AG09309 (cell line): ENCODE measurements at places on chromosomes 6 and 20.
A peak's percentile ranks its signal among the peaks of the same experiment; 100 is the strongest.

- DNase-seq, result no peak
These were observed at the start of gene BEND3 for GRCh38 chr6:107114926-107115694. Gene BEND3 (minus strand): TSS chr6:107115515. CDS start chr6:107099285, 16,230 bp downstream.

DNA sequence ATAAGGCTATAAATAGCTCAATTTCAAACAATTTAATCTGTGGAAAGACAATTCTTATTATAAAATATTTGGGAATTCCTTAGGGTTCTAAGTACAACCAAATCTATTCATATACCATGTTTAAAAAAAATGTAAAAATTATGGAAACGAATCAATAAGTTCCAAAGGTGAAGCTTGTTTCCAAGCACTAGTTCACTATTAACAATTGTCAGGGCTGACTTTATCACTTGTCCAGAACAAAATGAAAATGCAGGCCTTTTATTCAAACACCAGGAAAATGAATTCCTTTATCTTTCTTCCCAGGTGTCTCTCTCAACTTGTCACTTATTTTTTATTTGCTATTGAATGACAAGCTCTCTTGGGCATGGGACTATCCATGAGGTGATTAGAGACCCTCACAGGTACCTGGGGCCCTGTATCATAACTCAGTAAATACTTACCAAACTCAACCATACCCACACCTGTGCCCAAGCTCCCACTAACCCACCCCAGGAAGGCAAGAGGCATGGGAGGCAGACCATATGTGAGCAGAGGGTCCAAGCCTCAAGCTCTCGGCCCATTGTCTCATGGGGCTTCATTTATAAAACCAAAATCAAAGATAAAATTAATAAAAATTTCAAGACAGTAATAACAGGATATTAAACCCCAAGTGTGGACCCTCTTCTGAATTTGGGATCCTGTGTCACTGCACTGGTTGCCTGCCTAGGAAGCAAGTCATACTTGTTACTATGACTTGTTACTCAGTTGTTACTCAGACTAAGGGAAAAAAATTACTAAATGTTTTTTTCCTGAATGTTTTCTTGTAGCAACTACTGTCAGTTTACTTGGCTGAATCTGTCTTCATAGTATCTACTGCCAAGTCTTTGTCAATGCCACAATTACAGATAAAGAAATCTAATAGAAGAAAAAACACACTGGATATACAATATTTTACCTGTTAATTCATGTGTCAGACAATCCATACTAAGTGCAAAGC lies 54.7 kb downstream of the PTPRK start:
- no peak for DNase-seq

DNA sequence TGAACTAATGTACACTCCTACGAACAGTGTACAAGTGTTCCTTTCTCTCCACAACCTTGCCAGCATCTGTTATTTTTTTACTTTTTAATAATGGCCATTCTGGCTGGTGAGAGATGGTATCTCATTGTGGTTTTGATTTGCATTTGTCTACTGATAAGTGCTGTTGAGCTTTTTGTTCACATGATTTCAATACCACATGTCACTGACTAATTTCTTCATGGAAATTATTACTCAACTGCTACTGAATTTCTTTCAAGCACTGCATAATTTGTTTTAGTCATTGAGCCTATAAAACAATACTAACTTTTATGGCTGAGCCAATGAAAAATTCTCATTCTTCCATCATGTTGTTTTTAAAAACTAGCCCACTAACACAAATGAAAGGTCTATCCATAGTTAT lies 115.4 kb downstream of the FRK start:
- no peak for DNase-seq

DNA sequence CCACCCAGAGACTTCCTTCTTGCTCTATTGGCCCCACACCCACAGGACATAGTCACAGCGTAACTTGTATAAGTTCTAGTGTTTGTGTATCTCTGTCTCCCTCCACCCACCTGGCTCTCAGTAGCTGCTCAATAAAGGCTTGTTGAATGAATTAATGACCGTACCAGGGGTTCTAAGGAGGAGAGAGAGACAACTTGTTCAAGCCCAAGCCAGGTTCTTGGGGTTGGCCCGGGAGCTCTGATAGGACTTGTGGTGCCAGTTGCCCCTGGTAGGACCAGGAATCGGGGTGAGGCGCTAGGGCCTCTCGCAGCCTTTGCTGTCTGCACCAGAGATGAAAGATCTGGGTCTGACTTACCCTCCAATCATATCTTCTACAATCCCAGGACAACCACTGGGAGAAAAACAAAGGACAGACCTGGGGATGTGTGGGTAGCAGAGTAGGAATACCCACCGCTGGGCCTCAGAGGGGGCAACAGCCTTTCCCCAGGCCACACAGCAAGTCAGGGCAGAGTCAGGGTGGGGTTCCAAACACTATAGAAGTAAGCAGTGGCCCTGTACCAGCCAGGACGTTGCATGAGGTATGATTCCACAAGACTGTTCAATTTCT lies 5.3 kb upstream of the TGM2 start:
- DNase-seq, result no peak

DNA sequence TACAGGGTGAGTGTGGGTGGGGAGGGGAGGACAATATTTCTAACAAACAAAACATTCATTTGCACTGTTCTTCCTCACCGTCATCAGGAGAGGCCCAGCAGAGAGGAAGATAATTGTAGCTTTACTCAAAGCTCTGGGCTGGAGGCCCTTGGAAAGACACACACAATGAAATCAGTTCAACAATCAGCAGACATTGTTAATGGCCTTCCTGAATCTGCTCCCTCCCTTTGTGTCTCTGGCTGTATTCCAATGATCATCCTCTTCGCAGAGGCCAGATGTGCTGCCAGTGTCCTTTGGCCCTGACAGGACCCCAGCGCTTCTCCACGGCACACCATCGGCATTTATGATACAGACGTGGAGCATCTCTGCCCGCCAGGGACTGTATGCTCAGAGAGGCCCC lies 44.6 kb upstream of the LRFN2 start:
- no peak for DNase-seq

DNA sequence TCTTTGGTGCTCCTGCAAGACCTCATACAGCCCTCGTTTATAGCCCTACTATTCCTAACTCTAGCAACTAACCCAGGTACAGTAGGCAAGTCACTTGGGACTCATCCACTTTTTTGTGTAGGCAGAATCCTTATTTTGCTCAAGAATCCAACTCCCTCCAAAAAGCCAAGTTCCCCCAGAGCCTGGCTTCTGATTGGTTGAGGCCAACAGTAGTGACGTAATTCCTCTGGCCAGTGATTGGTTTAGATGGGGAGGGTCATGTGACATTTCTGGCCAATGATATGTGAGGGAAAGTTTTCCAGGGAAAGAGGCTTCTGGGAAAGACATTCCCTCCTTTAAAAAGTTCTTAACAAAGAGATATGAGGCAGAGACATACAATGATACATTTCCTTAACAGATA lies 32.1 kb downstream of the KIAA1755 start:
- no peak for DNase-seq

- no peak for DNase-seq
These were observed 130.8 kb downstream of the SAMD5 start for GRCh38 chr6:147639279-147639678.

- DNase-seq, result no peak
These were observed 13.9 kb upstream of the IPCEF1 start for GRCh38 chr6:154370545-154370944.

GRCh38 chr20:57234556-57235251 lies 31.7 kb downstream of the BMP7 start:
- DNase-seq, result no peak

GRCh38 chr6:115276881-115277565 lies 783.7 kb downstream of the FRK start:
- no peak for DNase-seq

- no peak for DNase-seq
These were observed 95.9 kb upstream of the JAG1 start for GRCh38 chr20:10769700-10770099.

DNA sequence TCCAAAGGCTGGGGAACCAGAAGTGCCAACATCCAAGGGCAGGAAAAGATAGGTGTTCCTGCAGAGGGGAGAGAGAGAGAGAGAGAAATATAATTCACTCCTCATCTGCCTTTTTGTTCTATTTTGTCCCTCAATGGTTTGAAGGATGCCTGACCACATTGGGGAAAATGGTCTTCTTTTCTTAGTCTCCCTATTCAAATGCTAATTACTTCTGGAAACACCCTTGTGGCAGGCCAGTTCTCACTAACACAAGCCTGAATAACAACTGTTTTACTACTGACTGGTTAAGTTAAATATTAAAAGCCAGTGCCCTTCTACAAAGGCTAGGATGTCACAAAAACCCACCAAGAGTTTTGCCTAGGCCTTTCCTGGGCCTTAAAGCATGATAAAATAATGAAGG lies 425.4 kb upstream of the HTR1E start:
- no peak for DNase-seq

DNA sequence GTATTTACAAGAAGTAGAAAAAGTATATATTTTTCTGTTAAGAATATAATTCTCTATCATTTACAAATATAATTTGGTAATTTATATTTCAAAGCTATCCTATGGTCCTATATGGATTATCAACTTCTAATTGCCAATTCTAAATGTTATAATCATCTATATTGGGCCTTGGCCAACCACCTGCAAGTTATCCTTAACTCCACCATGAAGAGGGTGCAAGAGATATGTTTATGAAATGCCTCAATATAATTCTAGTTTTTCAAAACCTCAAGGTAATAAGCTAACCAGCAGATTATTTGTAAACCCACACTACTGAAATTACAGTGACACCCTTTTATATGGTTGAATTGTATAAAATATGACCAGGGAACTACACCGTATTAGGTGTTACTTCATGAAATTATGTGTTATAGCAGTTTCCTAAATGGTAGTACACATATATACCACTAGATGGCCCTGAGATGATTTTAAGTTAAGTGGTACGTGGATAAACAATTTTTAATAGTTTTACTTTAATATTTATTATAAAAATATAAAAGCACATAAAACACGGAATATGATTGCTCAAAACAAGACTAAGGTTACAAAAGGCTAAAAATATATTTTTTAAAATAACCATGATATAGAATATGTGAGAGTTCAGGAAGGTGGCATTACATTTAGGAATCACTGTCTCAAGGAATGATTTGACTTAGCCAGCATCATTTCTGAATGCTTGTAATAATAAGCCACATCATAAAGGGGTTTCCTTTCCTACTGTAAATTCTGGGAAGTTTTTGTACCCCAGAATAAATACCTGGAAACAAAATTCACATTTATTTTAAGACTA lies 9.8 kb upstream of the PNISR start:
- no peak for DNase-seq

DNA sequence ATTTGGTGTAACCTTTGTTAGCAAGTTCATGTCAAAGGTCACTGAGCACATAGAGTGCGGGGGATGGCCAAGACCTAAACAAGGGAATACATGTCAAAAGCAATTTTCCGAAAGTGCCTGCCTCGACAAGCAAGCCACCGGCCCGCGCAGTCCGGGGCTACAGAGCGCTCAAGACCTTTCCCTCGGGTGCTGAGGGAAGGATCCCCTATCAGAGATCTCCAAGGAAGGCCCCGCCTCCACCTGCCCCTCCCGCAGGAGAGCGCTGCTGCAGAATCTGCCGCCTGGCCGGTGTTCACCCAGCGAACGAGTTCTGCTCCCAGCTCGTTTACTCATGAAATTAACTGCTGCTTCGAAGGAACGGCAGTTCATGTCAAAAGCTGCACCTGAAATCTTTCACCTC lies 252.7 kb downstream of the BMP7 start:
- no peak for DNase-seq

DNA sequence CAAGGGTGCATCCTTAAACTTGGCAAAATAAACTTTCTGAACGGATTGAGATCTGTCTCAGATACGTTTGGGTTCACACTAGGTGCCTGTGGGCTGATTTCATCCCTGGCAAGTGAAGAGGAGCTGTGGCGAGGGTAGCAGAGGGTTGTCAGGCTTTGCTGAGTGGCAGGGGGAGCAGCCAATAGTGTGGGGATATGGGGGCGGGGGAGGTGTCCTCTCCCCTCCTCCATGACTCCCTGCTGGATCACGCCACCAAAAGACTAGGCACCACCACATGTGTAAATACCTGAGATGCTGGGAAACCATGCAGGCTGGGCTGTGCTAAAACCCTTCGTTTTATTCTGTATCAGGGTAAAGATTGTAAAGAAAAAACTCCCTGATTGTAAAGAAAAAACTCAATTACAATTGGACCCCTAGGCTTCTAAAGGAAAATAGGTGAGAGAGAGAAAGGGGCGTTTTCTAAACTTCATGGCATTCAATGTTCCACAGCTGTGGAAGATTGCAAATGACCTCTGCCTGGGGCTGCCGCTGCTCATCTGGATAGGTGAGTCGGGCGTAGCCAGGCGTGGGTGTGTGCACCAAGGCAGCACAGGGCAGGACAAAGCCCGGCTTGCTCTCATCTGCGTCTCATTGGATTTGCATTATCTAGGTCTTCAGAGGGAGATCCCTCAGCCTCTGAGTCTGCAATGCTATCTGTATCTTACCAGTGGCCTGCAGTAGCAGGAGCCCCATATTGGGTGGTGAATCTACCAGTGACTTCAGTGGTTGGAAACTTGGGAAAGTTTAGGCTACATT lies 26.9 kb upstream of the ADTRP start:
- DNase-seq, result no peak

DNA sequence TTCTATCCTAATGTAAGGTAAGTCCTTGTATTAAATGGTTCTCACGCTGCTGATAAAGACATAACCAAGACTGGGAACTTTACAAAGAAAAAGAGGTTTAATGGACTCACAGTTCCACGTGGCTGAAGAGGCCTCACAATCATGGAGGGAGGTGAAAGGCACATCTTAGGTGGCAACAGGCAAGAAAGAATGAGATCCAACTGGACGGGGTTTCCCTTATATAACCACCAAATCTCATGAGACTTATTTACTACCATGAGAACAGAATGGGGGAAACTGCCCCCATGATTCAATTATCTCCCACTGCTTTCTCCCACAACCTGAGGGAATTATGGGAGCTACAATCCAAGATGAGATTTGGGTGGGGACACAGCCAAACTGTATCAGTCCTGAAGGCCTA lies 136.6 kb downstream of the HTR1B start:
- DNase-seq, result no peak

DNA sequence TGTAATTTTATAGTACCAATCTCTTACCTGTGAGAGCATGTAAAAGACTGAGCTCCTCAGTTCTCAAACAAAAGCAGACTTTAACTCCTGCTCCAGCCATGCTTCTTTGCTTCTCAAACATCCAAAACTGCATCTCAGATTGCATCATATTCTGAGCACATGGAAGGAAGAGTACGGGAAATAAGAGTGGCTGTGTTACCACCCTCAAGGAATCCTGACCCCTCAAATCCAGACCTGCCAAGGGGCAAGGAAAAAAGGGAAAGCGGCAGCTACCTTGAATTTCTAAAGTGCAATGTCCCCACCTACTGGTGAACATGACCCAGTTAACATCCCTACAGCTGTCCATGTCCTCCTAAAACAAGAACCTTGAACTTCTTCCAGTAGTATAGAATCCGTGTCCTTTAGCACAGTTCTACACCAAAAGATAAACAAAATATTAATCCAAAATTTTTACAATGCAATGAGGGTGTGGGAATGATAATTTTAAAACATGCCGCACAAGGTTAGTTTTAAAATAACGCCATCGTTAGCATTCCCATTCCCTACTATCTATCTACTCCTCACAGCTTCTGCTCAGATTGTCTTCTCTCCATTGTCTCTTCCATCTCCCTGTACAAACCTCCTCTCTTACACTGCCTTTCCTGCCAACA lies 34.1 kb upstream of the HLA-DQB1 start:
- peak; percentile 13 for DNase-seq
